ENCODE measurements at places on chromosomes 13 and 19. TPM values are rescaled to one million over a fixed set of nuclear protein-coding genes. Genes with fewer than 3 reads are reported as not detected.

GRCh38 chr13:99974296-99974938 is 2.9 kb upstream of the ZIC5 start:
- DNase-seq, result peak; percentile 87

ZNF667 gene
- total RNA-seq, result 8.6 TPM

DNA sequence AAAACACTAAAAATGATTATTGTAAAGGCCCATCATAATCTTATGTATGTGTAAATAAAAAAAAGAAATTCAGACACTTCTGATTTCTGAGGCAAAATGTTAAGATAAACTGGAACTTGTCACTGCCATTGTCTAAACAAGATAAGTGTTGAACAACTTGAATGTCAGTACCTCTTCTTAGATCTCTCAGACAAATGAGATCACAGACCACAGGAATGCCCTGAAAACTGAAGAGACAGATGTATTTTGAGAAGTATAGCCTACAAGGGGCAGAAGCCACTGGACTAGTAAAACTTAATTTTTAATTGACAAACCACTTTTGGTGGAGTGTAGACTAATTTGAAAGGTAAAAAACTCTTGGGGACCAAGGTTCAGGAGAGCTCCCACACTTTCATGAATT is 375.5 kb upstream of the SLITRK5 start:
- no peak for DNase-seq

GGACT gene
- total RNA-seq, result 0.24 TPM

DNA sequence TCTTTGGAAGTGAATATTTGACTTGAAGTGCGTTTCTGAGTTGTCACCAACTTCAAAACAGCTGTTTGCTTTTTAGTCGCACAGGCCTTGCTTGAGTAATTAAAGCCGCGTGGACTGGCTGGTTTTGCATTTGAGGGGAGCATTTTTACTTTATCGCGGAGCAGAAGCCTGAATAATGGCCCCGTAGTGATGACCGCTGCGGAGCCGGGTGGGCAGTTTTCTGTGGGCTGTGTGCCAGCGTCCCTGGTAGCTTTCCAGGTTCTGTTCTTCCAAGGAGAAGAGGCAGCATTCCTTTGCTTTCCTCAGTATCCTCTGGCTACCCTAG is 1.1 kb downstream of the NAA16 start:
- no peak for DNase-seq

GRCh38 chr19:1097810-1098176 is 2.6 kb upstream of the POLR2E start:
- DNase-seq, result no peak

DNA sequence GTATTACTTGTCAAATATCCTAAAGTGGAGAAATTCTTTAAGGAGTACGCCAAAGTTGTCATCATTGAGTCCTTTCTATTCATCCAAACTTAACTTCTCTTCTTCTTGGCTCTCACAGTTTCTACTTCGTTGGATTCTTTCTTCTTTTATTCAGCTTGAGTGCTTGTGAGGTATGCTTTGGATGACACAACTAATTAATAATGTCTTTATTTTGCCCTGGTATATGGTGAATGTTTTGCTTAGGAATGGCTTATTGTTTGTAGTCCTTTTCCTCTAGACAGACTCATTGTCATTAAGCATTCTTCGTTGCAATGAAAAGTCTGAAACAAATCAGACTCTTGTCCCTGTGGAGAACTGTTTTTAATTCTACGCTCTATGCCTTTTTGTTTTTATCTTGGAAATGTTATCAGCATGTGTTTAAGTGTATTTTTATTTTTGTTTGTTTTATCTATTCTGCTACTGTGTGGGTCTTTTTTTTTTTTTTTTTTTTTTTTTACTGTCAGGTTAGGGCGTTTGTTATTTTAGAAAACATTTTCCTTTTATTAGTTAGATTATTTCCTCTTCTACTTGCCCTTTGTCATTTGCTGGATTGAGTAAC is 471.5 kb downstream of the GPC6 start:
- no peak for DNase-seq

DNA sequence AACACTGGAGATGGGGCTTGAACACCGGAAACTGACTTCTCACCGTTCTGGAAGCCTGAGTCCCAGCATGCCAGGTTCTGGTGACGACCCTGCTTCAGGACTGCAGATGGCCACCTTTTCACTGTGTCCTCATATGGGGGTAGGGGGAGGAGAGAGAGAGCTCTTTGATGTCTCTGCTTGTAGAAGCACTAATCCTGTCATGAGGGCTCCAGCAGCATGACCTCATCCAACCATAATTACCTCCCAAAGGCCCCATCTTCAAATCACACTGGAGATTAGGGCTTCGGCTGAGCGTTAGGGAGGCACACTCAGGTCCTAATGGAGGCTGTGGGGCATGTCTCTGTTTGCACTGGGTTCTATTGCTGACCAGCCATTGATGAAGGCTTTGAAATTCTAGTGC is 255.3 kb downstream of the TEX29 start:
- DNase-seq, result no peak

DNA sequence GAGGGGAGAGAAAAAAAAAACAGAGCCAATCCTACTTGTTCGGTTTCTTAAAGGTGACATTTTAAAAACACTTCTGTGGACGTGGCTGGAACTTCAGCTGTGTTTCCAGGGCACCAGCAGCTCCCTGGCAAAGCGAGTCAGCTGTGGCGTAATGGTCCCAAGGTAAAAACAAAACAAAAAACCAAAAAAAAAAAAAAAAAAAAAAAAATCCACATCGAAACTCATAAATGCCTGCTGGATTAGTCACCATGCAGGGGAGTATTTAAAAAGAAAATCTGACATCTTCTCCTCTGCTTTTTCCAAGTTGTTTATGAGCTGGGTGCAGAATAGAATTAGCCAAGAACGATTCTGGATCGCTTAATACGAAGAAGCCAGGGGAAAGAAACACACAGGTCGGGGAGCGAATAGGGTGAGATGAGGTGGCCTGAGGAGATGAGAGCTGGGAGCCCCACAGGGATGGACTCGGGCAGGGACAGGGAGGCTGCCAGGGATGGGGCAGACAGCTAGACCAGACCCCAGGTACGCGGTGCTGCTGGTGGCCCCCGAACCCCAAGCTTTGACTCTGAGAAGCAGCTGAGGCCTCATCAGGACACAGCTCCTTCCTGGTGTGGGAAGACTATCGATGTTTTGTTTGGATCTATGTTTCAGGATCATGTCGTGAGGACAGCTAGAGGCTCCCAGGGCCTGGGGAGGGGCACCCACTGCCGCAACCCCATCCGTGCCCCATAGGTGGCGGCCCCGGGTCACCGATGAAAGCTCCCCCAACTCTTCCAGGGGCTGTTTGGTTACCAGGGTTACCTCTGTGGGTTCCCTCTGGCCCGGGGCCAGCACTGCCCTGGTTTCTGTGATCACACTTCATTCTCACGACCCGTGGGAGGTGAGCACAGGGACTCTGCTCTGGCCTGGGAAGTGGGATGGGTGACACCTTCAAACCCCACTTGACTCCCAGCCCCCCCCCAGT is 3.1 kb upstream of the CTXN1 start:
- DNase-seq, result peak; percentile 89

DNA sequence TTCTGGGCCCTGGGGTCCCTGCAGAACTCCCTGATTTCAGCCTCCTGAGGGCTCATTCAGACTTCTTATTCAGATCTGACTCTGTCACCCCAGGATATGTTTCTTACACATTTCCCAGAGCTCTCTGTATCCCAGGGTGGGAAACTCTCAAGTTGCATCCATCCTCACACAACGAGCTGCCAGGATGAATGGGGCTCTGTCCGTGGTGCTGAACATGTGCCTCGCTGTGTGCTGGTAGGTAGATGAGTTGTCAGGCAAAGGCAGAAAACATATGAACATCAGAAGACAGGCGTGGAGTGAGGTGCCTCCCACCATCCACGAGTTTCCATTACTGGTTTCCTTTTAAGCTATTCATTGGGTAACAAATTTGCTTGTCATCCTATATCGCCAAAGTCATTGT is 11.4 kb upstream of the IGFL1 start:
- peak; percentile 88 for DNase-seq

DNA sequence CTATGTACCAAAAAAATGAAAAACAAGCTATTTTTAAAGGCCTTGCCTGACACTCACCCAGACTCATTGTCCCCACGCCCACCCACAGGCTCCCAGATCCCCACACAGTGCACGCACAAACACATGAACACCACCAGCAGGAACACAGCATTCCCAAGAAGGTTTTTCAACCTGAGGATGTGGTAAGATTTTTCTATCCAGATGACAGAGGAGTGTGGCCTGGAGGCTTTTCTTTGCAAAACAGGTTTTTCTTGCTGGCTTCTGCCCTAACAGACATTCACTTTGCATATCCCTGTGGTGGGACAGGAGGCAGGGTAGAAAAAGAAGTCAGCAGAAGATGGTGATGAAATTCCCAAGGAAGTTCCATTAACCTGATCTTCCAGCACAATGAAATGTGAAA is 97.8 kb downstream of the KLF12 start:
- DNase-seq, result peak; percentile 94

DNA sequence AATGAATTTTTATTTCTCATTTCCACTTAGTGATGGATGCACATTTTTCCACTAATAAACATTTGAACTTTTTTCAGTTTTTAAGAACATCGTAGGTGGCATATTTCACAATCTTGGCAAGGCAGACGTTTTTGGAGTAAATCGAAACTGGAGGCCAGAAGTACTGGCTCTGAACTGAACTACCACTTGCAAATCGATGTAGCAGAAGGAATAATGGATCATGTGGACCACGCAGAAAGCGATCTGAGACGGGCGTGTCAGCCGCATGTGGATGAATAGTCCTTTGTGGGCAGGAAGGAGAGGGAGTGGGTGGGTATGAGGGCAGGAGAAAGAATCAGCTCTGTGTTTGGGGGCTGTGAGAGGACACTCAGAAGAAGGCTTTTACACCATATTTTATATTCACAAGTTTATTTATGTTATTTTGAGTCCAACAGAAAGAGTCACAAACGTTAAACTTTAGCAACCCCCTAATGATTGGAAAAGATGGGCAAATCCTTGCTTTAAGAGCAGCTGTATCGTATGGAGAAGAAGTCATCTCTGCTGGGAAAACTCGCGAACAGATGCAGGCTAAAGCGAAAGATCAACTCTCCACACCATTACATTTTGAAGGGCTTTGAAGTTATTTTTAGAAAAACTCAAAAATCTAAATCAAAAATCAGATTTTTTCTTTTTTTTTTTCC is 90.5 kb downstream of the COL4A2 start:
- DNase-seq, result no peak

DNA sequence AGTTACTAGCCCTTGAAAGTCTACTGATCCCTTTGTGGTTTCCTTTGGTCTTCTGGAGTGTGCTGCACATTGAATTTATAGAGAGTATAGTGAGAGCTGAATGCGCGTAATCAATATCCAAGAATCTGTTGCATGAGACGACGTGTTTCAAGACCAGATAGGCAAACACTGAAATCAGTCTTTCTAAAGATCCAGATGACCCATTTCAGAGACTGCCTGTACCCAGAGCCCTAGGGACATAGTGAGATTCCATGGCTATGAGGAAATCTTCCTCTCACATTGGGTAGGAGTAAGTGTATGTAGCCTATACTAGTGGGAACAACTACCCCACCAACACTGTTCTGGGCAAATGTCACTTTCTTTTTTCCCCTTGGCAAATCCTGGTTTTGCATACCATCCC is 48.6 kb downstream of the ARHGAP35 start:
- DNase-seq, result no peak

DNA sequence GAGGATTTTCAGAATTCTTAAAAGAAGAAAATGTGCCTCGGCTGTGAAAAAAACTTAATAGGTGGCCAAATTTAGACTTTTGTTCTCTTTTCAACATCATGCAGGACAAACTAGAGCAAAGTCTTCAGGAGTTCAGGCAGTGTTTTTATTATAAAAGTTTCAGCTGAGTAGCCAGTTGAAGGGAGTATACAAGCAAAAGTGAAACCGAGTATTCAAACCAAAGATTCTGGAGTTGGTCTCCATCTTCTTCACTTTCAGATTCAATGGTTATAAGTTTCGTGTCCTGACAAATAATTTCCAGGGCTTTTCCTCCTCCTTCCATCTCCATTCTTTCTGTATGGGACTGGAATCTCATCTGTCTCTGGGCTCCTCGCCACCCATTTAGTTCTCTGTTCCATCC is 379.7 kb downstream of the GPC5 start:
- DNase-seq, result no peak

SIRT2 gene
- total RNA-seq, result 8.2 TPM

- no peak for DNase-seq
These were observed 381.1 kb downstream of the FGF14 start for GRCh38 chr13:102020611-102021216.

DNA sequence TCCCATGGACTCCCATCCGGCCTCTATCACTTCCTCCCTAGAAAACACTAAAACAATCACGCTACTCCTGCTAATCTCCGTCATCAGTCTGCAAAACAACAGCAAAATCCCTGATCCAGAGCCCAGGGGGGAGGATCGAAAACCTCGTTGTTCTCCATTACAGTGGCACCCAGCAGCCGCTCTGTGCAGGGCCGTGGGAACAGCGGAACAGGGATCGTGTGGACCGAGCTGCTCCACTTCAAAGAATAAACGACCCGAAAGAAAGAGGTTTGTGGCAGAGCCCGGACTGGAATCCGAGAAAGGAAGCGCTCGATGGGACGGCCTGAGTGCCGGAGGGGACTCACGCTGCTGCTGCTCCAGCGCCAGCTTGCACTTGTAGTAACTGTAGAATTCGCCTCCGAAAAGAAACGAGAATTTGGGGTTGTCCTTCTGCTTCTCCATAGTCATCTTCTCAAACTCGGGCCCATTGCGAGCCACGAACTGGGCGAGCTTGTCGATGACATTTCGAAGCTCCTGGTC is 652 bp downstream of the CHERP start:
- DNase-seq, result peak; percentile 48

- no peak for DNase-seq
These were observed 46.5 kb downstream of the MLLT1 start for GRCh38 chr19:6233056-6233826.

DNA sequence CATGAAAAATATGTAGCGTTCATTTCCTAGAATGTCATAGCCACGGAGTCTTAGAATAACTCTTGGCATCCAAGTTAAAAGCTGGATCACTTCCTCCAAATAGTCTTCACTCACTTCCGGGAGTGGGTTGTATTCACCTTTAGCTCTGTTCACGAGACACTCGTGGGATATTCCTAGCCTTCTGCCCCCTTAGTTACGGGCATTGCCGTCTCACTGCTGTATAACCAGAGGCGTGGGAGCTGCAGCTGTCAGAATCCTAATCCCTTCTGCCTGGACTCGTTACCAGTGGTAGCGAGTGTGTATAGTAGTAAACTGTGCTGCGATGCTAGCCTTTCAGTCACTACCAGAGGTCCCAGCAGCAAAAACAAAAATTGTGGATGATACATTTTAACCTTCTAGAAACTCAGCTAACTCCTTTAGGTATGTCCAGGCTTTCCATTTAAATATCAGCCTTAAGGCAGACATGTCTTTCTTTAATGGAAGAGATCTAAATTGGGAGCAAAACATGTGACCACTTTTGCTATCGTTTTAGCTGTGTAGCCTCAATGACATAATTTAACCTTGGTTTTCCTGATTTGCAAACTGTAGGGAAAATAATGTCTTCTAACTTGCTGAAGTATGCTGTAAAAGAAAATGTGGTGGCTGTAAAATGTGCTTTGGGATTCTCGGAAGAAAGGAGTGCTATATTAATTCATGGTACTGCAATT is 34.1 kb downstream of the ERCC5 start:
- no peak for DNase-seq

- DNase-seq, result no peak
These were observed 184.1 kb downstream of the RGCC start for GRCh38 chr13:41641429-41641828.

- peak; percentile 86 for DNase-seq
These were observed 7.9 kb upstream of the LINGO3 start for GRCh38 chr19:2315818-2316353.

- no peak for DNase-seq
These were observed 5.5 kb downstream of the C2CD4C start for GRCh38 chr19:403221-404027.

All from GM23338 (cell line).